ENCODE measurements at places on chromosomes 3 and 15.

- DNase-seq, result no peak
Observed at GRCh38 chr3:20742903-20743552, 557.0 kb upstream of the SGO1 start.

- no peak for DNase-seq
Observed at GRCh38 chr3:10712121-10712520, 103.9 kb upstream of the SLC6A11 start.

GRCh38 chr3:171044835-171045793, 18.6 kb upstream of the SLC2A2 start:
- no peak for DNase-seq

DNA sequence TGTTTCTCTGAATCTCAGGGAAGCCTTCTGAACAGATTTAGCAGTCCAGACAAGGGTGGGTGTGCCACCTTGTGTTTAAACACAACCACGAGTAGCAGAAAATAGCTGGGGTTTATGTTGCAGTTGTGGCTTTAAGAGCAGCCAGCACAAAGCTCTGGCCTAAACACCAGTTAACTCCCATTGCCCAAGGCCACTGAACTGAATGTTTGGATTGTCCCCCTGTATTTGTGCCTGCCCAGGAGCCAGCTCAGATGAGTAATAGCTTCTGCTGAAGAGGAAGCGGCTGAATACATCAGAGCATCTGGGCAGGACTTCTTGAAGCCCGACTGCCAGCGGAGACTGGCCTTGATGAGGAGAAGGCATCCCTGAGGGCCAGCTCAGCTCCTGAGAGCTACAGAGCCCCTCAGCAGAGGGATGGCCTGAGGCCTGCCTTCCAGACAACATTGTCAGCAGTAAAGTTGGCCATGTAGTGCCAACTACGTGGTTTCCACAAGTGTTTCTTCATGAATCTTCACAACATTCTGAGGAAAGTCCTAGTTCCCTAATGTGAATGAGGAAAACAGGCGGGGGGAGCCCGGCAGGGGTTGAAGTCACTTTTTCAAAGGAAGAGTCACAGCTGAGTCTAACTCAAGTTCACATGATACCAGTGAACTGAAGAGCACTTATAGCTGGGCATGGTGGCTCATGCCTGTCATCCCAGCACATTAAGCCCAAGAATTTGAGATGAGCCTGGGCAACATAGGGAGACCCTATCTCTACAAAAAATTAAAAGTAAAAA, 65.8 kb upstream of the ZBTB38 start:
- DNase-seq, result no peak

DNA sequence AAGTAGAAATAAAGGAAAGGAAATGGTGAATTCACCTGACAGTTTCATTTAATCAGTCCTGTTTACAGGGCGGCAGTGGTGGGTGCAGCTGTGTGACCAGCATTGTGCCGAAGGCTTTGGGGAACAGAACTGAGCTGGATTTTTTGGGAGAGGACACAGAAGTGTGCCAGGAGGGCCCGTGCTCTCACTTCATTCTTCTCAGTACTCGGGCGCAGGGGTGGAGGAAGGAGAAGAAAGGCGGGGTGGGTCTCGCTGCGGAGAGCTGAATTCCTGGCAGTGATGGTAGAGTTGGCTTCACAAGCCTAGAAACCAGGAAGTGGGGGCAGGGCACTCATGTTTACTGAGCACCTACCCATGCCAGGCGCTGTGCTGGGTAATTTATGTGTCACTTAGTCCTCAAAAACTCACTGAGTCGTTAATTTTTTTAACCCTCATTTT, 64.6 kb downstream of the CRTC3 start:
- DNase-seq, result peak; percentile 54

DNA sequence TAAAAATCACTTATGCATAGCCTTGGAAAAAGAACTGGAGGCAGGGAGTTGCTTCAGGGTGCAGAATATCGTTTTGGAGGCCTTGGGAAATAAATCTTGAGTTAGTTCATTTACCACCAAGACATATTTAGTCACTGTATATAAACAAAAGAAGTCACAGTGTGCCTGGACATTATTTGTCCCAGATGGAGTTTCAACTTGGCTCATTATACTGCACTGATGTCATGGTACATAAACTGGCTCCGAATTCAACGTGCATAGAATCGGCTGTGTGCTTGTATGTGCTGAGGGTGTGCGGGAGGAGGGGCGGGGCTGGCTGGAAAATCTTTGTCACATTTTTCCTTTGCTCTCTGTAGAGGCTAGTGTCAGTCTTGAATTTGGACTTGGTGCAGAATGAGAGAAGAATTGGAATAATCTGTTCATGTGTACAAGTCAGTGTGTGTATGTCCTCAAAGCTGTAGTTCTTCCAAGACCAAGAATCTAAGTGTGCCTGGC, 86.6 kb downstream of the FNDC3B start:
- no peak for DNase-seq

GRCh38 chr3:36557021-36557707, 176.9 kb downstream of the STAC start:
- no peak for DNase-seq

GRCh38 chr15:96042734-96043224, 287.7 kb upstream of the NR2F2 start:
- DNase-seq, result no peak

GRCh38 chr3:58177747-58178527, 32.8 kb downstream of the DNASE1L3 start:
- DNase-seq, result no peak

DNA sequence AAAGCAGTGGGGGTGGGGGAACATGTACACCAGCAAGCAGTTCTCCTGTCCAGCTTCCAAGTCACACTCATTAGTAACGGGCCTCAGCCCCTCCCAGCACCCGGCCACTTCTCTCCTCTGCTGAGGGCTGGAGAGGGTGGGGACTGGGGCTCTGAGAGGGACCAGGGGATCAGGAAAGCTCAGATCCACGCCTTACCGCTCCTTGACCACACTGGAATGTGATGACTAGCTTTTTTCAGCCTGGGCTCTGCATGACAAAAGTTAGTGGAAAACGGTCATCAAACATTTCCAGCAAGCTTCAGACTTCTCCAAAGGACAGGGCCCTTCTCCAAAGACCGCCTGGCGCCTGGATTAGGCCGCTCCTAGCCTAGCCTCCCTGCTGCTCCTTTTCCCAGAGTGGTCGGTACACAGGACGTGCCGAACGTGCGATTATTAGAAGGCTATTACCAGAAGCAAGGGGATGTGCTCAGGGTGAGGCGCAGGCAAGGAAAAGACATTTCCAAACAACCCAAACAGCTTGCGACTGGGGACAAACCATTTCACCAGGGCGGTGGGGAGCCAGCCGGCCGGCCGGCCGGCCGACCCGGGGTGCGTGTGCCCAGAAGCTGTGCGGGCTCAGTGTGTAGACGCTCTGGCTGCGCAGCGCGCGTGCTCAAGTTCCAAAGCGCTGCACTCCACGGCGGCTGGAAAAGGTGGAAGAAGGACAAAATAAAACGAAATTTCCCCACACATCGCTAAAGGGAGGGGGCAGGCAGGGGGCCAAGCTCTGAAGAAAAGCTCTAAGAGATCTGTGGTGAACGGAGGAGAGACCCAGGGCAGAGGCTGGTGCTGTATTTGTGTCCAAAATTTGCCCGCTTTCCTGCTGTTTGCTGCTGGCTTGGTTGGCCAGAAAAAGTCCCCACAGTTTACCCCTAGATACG, 51.0 kb upstream of the SSR3 start:
- DNase-seq, result no peak

GRCh38 chr3:20141851-20142250, 44.2 kb downstream of the SGO1 start:
- DNase-seq, result no peak

DNA sequence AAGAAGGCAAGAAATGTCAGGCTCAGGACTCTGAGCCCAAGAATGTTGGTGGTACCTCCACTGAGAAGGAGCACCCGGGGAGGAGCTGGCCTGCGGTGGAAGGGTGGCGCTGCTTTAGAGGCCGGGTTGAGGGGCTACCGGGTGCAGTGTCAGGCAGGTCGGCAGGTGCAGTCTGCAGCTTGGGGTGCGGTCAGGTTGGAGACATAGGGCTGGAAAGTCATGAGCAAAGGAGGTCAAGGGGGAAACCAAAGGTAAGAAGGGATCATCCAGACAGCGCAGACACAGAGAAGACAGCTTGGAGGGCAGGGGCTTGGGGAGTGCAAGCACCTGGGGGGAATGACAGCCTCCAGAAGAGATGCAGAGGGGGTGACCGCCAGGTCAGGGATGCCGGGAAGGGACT, 274.4 kb upstream of the LYSMD4 start:
- no peak for DNase-seq

DNA sequence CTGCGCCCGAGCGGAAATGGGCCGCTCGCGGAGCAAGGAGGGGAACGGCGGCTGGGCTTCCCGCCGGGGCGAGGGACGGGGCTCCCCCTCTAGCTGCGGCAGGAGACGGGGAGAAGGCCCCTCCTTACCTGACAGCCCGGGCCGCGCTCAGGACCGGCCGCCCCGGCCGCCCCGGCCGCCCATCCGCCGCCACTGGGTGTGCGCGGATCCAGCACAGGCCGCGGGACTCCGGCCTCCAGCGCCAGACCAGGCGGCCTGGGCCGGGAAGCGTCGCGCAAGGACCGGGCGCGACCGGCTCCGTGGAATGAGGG, 296 bp downstream of the TPRA1 start:
- no peak for DNase-seq

GRCh38 chr3:58261954-58262666, 24.5 kb downstream of the ABHD6 start:
- no peak for DNase-seq

- DNase-seq, result no peak
Observed at GRCh38 chr3:112470788-112471187, 28.5 kb downstream of the BTLA start.

DNA sequence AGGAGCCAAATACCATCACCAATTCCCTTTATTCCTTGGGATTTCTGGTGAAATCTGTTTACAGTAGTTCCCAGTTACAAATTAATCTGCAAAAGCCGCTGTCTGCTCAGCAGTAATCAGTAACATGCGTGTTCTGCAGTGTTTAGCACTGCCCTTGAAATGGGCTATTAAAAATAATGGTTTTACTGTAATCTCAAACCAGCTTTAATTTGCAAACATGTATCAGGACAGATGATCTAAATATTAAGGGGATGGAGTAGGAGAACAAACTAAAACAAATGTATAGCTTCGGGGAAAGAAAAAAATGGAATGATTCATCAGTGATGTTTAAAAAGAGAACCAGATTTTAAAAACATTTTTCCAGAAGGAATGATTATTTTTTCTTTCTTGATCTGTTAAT, 513.2 kb downstream of the MECOM start:
- DNase-seq, result no peak

DNA sequence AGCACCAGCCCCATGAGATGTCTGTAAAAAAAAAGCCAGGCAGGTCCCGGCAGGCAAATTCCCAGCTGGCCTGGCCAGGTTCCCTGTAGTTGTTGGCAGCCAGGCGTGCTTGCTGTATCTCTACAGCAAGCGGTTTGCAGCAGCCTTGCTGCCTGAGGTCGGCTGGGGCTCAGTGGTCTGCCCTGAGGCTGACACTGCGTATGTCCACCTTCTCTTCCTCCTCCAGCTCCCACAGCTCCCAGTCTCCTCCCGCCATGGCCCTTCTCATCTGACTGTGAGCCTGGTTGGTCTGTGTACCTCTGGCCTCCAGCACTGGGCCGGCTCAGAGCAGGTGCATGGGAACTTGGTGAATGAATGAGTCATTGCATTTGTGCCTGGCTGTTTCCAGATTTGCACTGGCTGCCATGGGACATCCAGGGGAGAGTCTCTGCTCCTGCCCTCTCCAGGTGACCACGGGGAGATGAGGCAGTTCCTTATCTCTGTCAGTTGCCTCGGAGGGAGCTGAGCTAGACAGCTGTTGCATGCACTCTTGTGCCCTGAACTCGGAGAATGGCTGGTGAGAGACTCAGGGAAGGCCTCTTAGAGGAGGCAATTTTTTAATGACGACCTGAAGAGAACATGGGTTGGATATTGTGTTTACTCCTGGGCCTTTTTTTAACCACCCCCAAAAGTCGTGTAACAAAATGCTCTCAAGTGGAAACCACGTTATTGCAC, 43.0 kb downstream of the SPSB4 start:
- DNase-seq, result no peak

DNA sequence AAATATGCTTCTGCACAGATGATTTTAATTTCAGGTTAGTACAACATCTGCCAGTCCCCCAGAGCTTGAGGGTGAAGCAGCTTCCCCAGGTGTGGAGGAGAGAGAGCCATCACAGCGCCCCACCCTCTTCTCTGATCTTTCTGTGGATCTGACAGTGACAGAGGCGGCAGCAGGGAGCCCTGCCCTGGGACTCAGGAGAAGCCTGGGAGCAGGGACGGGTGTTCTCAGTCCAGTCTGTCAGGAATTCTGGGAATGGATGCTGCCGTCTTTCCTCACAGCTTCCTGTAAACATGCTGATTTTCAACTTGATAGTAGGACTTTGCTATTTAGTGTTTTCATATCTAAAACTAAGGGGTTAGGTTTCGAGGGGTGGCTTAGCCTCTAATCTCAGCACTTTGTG, 11.4 kb upstream of the RAB8B start:
- DNase-seq, result no peak

GRCh38 chr15:34335176-34336032, 2.2 kb downstream of the SLC12A6 start:
- no peak for DNase-seq

DNA sequence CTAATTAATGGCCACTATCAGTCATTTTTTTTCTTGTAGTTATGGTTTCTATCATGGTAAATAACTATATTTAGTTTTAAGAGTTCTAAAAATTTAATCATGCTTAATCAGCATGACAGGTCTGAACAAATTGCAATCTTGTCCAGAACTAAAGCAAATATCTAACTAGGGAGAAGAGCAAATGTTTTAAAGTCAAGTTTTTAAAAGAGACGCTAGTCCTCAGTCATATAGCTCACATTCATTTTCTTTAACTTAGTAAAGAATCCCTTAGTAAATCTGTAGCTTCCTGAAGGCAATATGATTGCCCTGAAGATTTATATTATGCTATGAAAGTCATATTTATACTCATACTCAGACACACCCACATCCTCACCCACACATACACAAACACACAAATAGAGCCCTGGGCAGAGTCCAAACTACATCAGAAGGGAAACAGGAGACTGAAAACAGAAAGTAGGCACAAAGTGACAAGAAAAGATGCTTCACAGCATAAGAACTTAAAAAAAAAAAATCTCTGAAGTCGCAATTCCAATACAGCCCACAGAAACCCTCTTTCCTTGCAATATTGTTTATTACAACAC, 1149.1 kb downstream of the SI start:
- no peak for DNase-seq

GRCh38 chr3:46665763-46666452, 27.6 kb downstream of the ALS2CL start:
- DNase-seq, result no peak

DNA sequence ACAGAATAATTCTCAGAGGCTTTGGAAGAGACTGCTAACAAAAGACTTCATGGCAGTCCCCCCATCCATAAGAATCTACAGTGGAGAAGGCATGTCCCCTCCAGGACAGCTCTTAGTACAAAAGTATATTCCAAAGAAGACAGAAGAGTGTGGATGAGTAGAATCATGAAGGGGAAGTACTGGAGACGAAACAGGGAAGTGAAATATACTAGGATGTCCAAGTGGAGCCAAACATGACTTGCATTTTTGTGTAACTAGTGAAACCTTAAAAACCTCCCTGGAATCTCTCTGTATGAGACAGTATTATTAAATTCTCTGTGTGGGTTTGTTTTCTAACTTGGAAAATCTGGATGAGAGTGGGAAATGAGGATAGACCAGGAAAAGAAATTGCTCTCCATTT, 312.4 kb downstream of the RSL24D1 start:
- no peak for DNase-seq

GRCh38 chr3:11593318-11594034, 50.2 kb downstream of the VGLL4 start:
- no peak for DNase-seq
